Subcutaneous preadipocyte (primary cell): ENCODE measurements at places on chromosomes 6 and 20. TPM values are rescaled to one million over a fixed set of nuclear protein-coding genes. Genes with fewer than 3 reads are reported as not detected.

BTN2A1 gene
- 10.7 and 13.5 TPM in 2 replicates for total RNA-seq

SIM1 gene
- 2.9 and 4.9 TPM in 2 replicates for total RNA-seq

ARG1 gene
- not detected in 2 replicates for total RNA-seq

PSORS1C2 gene
- total RNA-seq, result not detected in 2 replicates

MCCD1 gene
- total RNA-seq, result not detected in 2 replicates

ACTL10 gene
- 1.5 and 3.9 TPM in 2 replicates for total RNA-seq

BMP7 gene
- total RNA-seq, result not detected in 2 replicates
